ENCODE measurements at places on chromosomes 4 and X.

- DNase-seq = no peak
Measured at GRCh38 chr4:123093236-123093635, 170.8 kb upstream of the NUDT6 start.

DNA sequence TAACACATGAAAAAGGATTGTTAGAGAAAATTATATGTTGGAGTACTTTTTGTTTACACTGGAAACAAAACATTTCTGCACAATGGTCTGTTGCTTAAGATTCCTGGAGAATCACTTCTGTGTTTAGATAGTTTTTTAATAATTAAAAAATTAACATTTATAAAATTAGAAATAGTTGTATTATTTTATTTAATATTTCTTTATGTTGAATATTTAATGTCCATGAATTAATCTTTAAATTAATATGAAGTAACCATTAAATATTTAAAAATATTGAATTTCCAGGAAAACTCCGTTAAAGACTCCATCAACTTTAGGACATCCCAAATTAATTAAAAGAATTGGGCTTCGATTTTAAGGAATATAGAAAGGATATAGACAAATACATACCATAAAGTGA lies 797.1 kb upstream of the GALNTL6 start:
- no peak for DNase-seq

GRCh38 chr4:143021384-143021783 lies 163.3 kb upstream of the USP38 start:
- no peak for DNase-seq

- DNase-seq = no peak
Measured at GRCh38 chr4:82382751-82383150, 9.0 kb upstream of the HNRNPD start.

DNA sequence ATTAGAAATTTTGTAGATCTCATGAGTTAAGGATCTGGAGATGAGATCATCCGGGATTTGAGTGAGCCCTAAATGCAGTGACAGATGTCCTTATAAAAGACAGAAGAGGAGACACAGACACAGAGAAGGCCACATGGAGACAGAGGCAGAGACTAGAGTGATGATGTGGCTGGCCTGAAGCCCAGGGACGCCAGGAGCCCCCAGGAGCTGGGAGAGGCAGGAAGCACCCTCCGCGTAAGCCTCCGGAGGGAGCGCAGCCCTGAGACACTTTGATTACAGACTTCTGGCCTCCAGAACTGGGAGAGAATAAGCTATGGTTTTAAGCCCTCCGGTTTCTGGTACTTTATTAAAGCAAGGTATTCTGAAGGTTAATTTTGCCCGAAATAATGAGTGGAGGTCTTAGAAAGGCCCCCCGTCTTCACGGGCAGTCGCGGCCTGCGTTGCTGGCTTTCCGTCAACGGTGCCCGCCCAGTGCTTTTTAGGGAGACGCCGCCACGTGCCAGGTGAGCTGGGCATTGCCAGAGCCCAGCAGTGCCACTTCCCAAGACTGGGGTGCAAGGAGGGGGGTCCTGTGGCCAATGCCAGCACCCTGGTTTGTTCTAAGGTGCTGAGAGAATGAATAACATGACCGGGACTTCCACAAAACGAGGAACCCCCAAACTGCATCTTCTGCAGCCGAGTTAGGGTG lies 8.1 kb downstream of the DHRSX start:
- DNase-seq = no peak

GRCh38 chr4:128707864-128708263 lies 101.6 kb upstream of the JADE1 start:
- DNase-seq = no peak

GRCh38 chr4:184798504-184798903 lies 27.3 kb downstream of the ACSL1 start:
- no peak for DNase-seq

DNA sequence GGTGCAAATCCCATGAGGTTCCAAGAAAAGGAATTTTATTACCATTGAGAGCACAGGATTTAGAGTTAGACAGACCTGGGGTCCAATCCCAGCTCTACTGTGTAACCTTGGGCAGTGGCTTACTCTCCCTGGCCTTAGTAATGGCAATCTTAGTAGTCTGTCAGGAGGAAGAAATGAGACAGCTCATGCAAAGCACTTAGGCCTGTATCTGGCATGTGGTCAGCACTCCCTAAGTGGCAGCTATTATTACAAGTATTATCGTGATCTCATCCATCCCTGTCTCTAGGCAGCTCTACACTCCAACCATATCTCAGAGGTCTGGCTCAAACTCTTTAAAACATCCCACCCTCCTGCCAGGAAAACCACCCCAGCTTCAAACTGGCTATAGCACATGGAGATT lies 129.6 kb upstream of the NALF2 start:
- DNase-seq = no peak

GRCh38 chrX:47507153-47507867 lies 24.3 kb upstream of the ZNF41 start:
- DNase-seq = no peak

DNA sequence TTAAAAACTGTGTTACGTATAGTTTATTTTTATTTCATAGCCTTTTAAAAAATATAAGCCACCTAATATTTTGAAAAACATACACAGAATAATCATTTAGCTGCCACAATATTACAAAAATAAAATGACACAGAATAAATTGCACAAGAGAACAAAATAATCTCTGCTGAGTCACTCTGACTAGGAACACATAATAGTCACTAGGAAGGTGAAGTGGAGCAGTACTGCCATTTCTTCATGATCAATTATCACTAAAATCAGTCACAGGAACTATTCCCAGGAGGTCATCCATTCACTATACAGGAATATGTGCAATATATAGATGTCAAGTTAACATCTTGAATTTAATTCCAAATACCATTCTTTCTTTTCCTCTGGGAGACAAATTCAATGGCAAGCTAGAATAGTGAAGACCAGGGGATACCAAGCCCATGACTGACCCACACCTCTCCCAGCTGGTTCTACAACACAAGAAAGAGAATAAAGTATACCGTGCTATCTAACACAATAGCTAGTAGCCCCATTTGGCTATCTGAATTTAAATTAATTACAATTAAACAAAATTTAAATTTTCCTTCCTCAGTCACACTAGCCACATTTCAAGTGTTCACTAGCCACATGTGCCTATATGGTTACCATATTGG lies 5.9 kb downstream of the SMIM43 start:
- DNase-seq = no peak

Measured in effector CD8-positive, alpha-beta T cell (primary cell).